Natural killer cell treated with Interleukin-12 subunit alpha and Interleukin-12 subunit beta and Interleukin-15 and Interleukin-18, amount 100 ng/mL, for 72 hours (primary cell): ENCODE measurements at places on chromosomes 11 and 22. TPM values are rescaled to one million over a fixed set of nuclear protein-coding genes. Genes with fewer than 3 reads are reported as not detected.

TRIM64 gene
- not detected for total RNA-seq

DNA sequence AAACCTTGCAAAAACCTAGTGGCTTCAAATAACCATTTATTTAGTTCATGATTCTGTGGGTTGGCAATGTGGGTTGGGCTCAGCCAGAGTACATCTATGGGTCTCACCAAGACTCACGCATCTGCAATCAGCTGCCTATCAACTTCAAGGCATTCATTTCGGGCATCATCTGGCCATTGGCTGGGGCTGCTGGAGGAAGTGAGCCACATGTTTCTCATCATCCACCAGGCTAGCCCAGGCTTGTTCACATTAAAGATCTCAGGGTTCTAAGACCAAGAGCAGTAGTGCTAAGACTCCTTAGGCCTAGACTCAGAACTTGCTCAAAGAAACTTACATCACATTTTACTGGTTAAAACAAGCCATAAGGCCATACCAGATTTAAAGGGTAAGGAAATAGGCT, 478.9 kb upstream of the ARHGAP42 start:
- no peak for DNase-seq

DNA sequence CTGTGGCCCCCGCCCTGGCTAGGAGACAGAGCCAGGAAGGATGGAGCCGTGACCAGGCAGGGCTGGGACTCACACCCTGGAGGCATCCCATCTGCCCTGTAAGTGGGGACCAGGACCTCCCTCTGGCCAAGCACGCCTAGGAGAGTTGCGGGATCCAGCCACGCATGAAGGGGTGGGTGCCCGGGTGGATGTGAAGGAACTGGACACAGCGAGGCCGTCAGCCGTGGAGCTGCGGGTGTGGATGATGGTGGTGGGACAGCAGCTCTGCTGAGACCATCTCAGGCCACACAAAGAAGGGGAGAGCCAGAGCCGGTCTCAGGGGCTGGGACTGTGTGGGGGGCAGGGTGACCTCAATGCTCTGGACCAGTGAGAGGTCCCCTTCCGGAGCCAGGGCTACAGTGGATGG, 746.4 kb downstream of the BRD1 start:
- no peak for DNase-seq

DNA sequence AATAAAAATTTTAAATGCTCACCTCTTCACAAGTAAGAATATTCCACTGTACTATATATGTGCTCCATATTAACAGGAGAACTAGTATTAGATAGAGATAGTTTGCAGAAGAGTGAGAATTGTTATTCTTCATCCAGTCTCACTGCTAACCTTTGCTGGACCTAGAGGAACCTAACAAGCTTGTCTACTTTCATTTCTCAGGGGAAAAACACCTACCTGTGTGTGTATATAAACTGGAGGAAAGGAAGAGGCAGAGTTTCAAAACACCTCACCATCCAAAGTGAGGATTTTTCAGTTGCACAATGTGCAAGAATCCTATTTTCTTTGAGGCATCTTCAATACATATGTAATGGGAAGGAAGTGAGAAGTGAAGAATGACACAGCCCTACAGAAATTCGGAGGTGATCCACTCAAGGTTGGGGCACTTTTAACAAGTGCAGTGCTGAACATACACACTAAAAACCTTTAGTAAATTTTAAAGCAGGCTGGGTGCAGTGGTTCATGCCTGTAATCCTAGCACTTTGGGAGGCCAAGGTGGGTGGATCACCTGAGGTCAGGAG, 52.4 kb downstream of the SYTL2 start:
- DNase-seq = no peak

GRCh38 chr11:104583857-104584256, 314.4 kb downstream of the CASP12 start:
- no peak for DNase-seq

OR2AG2 gene
- total RNA-seq = 0.20 TPM

ELFN2 gene
- total RNA-seq = not detected

- DNase-seq = no peak
Measured at GRCh38 chr11:86735451-86736290, 63.3 kb upstream of the ME3 start.
